ENCODE measurements at places on chromosomes 7 and 10. TPM values are rescaled to one million over a fixed set of nuclear protein-coding genes. Genes with fewer than 3 reads are reported as not detected.
A peak's percentile ranks its signal among the peaks of the same experiment; 100 is the strongest.

Gene TMEM130
- 1.7 TPM for total RNA-seq

Gene MMD2
- total RNA-seq, result 0.11 TPM

Gene ADAM12
- total RNA-seq, result 0.35 TPM

Gene LRMDA
- 2.1 TPM for total RNA-seq

Gene NPSR1
- not detected for total RNA-seq

Gene TSPAN12
- total RNA-seq, result 8.7 TPM

Gene INA
- 14.0 TPM for total RNA-seq

Gene URGCP
- 30.7 TPM for total RNA-seq

Gene HOXA3
- total RNA-seq, result not detected

Gene NSMCE4A
- 60.5 TPM for total RNA-seq

DNA sequence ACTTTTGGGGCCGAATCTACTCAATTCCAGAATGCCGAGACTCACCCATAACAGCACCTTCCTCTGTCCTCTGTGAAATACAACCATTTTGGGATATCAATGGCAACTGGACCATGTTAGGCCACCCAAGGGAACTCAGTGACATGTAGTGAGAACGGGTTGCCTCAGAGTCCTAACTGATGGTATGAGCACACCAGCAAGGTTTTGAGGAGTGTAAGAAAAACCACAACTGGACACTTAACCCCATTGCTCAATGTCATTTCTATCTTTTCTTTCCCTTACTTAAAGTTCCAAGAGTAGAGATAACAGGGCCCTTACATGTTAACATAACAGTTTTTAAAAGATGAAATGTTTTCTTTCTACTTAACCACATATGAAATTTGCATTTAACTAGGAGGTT is 67.1 kb downstream of the TNS3 start:
- no peak overlapping the region for H3K27ac ChIP-seq
- no peak overlapping the region for H3K4me3 ChIP-seq
- no peaks in the 10 kb centered on the region for H3K4me1 ChIP-seq
- no peaks in the 10 kb centered on the region for H3K27me3 ChIP-seq
- no peak for DNase-seq

GRCh38 chr7:94941844-94942632 is 34.6 kb downstream of the PPP1R9A start:
- H3K4me3 ChIP-seq, result no peak overlapping the region
- H3K27ac ChIP-seq, result no peak overlapping the region
- H3K27me3 ChIP-seq, result no peaks in the 10 kb centered on the region

- no peaks in the 10 kb centered on the region for H3K27me3 ChIP-seq
- H3K27ac ChIP-seq, result no peak overlapping the region
- DNase-seq, result no peak
- H3K36me3 ChIP-seq, result peaks cover 10% of the 10 kb centered on the region
Observed at GRCh38 chr7:92820191-92820590, 16.2 kb downstream of the CDK6 start.

DNA sequence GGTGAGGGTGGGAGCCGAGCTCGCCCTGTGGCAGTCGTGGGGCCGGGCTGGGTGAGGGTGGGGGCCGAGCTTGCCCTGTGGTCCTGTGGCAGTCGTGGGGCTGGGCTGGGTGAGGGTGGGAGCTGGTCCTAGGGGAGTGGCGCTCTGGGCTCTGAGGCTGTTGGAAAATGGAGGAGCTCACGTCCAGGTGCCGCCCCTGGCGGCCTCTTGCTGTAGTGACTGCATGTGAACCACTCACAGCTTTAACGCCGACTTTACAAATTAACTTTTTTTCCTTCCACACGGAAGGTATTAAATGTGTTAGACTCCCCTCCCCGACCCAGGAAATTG is 312.6 kb downstream of the WDR37 start:
- peak; percentile 78 for DNase-seq
- H3K4me1 ChIP-seq, result peaks cover 2% of the 10 kb centered on the region
- no peak overlapping the region for H3K4me3 ChIP-seq
- no peak overlapping the region for H3K27ac ChIP-seq
- no peaks in the 10 kb centered on the region for H3K27me3 ChIP-seq

DNA sequence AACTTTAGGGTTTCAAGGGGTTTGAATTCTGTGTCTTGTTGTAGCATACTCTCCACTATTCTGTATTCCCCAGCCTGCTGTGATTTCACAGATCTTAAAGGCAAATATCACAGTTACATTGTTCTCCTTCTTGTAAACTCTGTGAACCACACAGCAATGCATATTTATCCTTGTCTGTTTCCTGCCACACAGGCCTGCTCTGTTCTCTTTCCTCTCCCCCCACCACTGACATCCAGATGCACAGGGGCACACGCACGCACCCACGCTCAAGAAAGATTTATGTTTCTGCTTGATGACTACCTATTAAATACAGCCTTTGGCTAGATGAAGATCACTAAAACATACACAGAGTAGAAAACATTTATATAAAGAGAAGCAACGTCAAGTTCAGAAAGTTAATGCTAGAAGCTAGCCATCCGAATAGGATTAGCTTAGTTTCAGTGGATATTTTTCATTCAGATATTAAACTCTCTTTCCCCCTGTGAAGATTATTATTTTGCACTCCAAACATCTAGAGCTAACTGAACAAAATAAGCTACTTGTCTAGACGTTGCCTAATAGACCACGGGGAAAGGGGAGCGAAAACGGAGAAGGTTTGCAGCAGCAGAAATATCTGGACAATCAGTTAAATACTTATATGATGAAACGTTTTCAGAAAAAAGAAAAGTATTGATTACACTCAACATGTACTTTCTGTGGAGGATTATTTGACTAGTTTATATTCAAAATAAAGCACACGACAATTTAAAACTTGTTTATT is 193.1 kb upstream of the SEMA3C start:
- no peaks in the 10 kb centered on the region for H3K27me3 ChIP-seq
- H3K4me3 ChIP-seq, result no peak overlapping the region
- DNase-seq, result no peak
- no peaks in the 10 kb centered on the region for H3K4me1 ChIP-seq
- no peak overlapping the region for H3K27ac ChIP-seq

DNA sequence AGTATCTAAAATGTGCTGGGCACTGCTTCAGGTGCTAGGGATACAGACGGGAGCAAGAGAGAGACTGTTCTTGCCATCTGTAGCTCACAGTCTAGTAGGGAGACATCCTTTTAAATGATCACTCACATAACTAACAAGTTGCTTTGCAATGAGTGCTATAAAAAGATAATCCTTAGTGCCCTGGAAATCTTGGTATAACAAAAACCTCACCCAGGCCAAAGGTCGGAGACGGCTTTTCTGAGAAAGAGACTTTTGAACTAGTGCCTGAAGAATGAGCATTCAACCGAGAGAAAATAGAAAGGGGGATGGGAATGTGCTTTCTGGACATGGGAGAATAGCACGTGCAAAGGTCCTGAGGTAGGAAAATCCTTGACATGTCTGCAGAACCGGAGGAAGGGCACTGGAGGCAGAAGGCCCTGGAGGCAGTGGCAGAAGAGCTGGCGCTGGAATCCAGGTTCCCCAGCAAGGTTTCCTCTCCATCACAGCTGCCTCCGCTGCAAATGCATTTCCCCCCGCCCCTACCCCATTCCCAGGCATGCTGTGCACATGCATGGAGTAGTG is 89.4 kb downstream of the COL13A1 start:
- no peak overlapping the region for H3K27ac ChIP-seq
- H3K36me3 ChIP-seq, result no peaks in the 10 kb centered on the region
- no peak overlapping the region for H3K4me3 ChIP-seq
- H3K4me1 ChIP-seq, result no peaks in the 10 kb centered on the region
- no peaks in the 10 kb centered on the region for H3K27me3 ChIP-seq

GRCh38 chr7:17931069-17931468 is 9.2 kb downstream of the SNX13 start:
- no peaks in the 10 kb centered on the region for H3K36me3 ChIP-seq
- no peaks in the 10 kb centered on the region for H3K4me1 ChIP-seq
- DNase-seq, result no peak
- H3K27ac ChIP-seq, result no peak overlapping the region
- no peak overlapping the region for H3K4me3 ChIP-seq

DNA sequence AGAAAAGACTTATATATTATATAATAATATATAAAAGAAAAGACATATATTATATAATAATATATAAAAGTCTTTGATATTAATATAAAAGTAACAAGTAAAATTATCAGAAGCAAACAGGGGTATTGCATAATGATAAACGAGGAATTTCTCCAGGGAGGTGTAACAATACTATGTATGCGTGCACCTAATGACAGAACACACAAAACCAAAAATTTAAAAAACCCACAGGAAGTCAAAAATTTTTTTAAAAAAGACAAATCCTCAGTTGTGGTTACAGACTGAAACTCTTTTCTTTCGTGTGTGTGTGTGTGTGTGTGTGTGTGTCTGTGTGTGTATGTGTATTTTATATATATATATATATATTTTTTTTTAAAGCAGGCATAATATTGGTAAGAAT is 279.2 kb upstream of the DPP6 start:
- no peaks in the 10 kb centered on the region for H3K27me3 ChIP-seq
- H3K4me3 ChIP-seq, result no peak overlapping the region
- H3K36me3 ChIP-seq, result peaks cover 3% of the 10 kb centered on the region
- no peak for DNase-seq
- H3K27ac ChIP-seq, result no peak overlapping the region

- H3K4me3 ChIP-seq, result no peak overlapping the region
- H3K27ac ChIP-seq, result no peak overlapping the region
- H3K36me3 ChIP-seq, result no peaks in the 10 kb centered on the region
- no peaks in the 10 kb centered on the region for H3K27me3 ChIP-seq
- DNase-seq, result no peak
- H3K4me1 ChIP-seq, result peaks cover 3% of the 10 kb centered on the region
Observed at GRCh38 chr7:131371411-131371810, 43.7 kb downstream of the MKLN1 start.

Data from H9 (cell line).